ENCODE measurements at places on chromosomes 3 and 15.

- H3K4me3 ChIP-seq: no peak overlapping the region
- DNase-seq: no peak
- H3K36me3 ChIP-seq: no peaks in the 10 kb centered on the region
- no peaks in the 10 kb centered on the region for H3K4me1 ChIP-seq
Observed at GRCh38 chr3:4061195-4061594, 242.0 kb upstream of the SETMAR start.

GRCh38 chr3:106371221-106371970, 502.6 kb upstream of the CBLB start:
- H3K4me3 ChIP-seq: no peak overlapping the region
- no peaks in the 10 kb centered on the region for H3K36me3 ChIP-seq
- H3K27ac ChIP-seq: no peak overlapping the region
- no peak for DNase-seq
- H3K27me3 ChIP-seq: no peaks in the 10 kb centered on the region

GRCh38 chr15:74988007-74988800, 7.2 kb upstream of the SCAMP5 start:
- no peaks in the 10 kb centered on the region for H3K36me3 ChIP-seq
- DNase-seq: peak; percentile 73
- H3K4me1 ChIP-seq: no peaks in the 10 kb centered on the region
- no peak overlapping the region for H3K27ac ChIP-seq

GRCh38 chr3:4501437-4501836, 8.3 kb downstream of the ITPR1 start:
- no peaks in the 10 kb centered on the region for H3K36me3 ChIP-seq
- no peak overlapping the region for H3K4me3 ChIP-seq
- H3K27me3 ChIP-seq: no peaks in the 10 kb centered on the region
- H3K4me1 ChIP-seq: no peaks in the 10 kb centered on the region
- no peak for DNase-seq

- no peak overlapping the region for H3K27ac ChIP-seq
- no peaks in the 10 kb centered on the region for H3K36me3 ChIP-seq
- no peak for DNase-seq
- peaks cover 12% of the 10 kb centered on the region for H3K4me1 ChIP-seq
- no peaks in the 10 kb centered on the region for H3K27me3 ChIP-seq
- H3K4me3 ChIP-seq: no peak overlapping the region
Observed at GRCh38 chr3:39346785-39347585, 17.5 kb downstream of the CCR8 start.

- H3K4me3 ChIP-seq: no peak overlapping the region
- peaks cover 3% of the 10 kb centered on the region for H3K36me3 ChIP-seq
- no peak for DNase-seq
- H3K4me1 ChIP-seq: peaks cover 5% of the 10 kb centered on the region
- no peaks in the 10 kb centered on the region for H3K27me3 ChIP-seq
Observed at GRCh38 chr15:22973286-22973685, 6.9 kb downstream of the CYFIP1 start.

DNA sequence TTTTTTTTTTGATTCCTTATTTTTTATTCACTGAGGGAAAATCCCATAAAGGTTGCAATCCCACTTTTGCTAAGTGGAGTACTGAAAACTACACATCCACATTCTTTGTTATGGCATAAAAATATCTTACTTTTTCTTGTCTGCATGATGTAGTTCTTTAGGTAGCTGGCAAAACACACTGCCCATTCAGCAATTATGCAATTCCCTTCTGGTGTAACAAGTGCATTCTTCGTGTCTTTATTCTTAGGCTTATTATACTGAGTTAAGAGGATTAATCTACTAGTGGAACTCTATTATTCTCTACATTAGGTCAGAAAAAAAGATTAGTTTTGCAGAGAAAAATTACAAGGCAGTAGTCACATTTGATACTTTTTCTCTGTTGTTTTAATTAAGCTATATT, 403.8 kb upstream of the GBE1 start:
- H3K36me3 ChIP-seq: no peaks in the 10 kb centered on the region
- no peaks in the 10 kb centered on the region for H3K4me1 ChIP-seq
- no peaks in the 10 kb centered on the region for H3K27me3 ChIP-seq
- no peak for DNase-seq
- H3K4me3 ChIP-seq: no peak overlapping the region
- H3K27ac ChIP-seq: no peak overlapping the region

GRCh38 chr3:124699686-124700396, 30.4 kb upstream of the UMPS start:
- no peak for DNase-seq
- H3K36me3 ChIP-seq: no peaks in the 10 kb centered on the region
- no peaks in the 10 kb centered on the region for H3K27me3 ChIP-seq
- H3K4me1 ChIP-seq: peaks cover 4% of the 10 kb centered on the region

DNA sequence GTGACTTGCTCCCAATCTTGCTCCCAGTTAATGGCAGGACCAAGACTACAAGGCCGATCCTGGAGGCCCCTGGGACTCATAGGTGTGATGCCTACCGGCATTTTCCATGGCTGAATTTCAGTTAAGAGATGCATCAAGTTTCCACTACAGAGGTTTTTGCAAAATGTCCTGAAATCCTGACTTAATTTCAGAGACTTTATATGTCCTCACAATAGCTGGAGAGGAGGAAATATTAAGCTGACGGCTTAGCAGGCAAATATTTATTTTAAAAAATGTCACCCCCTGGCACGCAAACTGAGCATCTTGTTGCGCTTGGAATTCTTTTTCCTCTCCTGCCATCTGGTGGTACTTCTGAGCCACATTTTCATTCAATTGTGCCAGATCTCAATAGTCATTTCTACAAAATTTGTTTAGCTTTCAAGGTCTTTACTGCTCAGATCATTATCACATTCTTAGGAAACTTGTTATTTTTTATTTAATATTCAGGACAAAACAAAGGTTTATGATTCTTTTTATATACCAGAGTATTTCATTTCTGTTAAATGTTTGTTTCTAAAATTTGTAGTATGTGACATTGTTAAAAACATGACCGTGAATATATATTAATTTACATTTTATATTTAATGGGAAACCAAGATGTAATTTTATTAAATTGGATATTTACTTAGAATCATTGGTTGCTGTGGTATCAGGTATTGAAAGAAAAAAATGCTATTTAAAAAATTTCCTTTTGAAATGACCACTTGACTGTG, 189.2 kb upstream of the THRB start:
- DNase-seq: no peak
- H3K4me3 ChIP-seq: no peak overlapping the region
- H3K27ac ChIP-seq: no peak overlapping the region
- peaks cover under 1% of the 10 kb centered on the region for H3K4me1 ChIP-seq

- H3K4me3 ChIP-seq: no peak overlapping the region
- no peak overlapping the region for H3K27ac ChIP-seq
- DNase-seq: no peak
Observed at GRCh38 chr3:144771381-144771870, 799.8 kb downstream of the DIPK2A start.

- H3K4me1 ChIP-seq: no peaks in the 10 kb centered on the region
- no peak overlapping the region for H3K4me3 ChIP-seq
- H3K36me3 ChIP-seq: peaks cover 48% of the 10 kb centered on the region
- H3K27me3 ChIP-seq: no peaks in the 10 kb centered on the region
- H3K27ac ChIP-seq: no peak overlapping the region
- DNase-seq: no peak
Observed at GRCh38 chr3:73009750-73010149, 13.1 kb downstream of the PPP4R2 start.

DNA sequence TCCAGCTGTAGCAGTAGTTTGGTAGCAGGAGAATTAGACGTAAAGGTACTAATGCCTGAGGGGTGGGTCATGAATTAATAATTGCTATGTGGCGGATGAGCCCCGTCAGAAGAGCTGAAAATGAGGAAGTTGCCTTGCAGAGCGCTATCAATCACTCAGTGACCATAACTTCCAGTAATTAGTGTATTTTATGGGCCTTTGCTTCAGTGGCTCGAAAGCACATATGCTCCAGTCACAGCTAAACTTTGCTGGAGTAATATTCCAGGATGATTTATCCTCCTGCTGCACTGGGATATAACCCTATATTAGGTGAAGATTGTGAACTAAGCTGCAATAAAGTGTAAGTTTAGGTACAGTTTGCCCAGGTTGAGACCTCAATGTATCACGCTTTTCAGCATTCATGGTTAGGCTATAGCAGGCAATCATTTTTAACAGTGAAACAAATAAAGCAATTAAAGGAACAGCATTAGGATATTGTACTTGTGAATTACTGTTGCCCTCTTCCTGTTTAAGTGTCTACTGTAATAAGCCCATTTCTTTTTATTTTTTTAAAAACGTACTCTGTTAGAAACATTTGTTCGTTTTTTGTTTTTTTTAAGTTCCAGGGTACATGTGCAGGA, 104.6 kb upstream of the SKOR1 start:
- no peak overlapping the region for H3K4me3 ChIP-seq
- H3K27me3 ChIP-seq: no peaks in the 10 kb centered on the region
- H3K27ac ChIP-seq: no peak overlapping the region
- DNase-seq: no peak
- no peaks in the 10 kb centered on the region for H3K36me3 ChIP-seq

GRCh38 chr3:194305356-194306108, 45.6 kb downstream of the CPN2 start:
- H3K4me1 ChIP-seq: no peaks in the 10 kb centered on the region
- peak; percentile 38 for DNase-seq
- H3K27ac ChIP-seq: no peak overlapping the region
- no peaks in the 10 kb centered on the region for H3K36me3 ChIP-seq

DNA sequence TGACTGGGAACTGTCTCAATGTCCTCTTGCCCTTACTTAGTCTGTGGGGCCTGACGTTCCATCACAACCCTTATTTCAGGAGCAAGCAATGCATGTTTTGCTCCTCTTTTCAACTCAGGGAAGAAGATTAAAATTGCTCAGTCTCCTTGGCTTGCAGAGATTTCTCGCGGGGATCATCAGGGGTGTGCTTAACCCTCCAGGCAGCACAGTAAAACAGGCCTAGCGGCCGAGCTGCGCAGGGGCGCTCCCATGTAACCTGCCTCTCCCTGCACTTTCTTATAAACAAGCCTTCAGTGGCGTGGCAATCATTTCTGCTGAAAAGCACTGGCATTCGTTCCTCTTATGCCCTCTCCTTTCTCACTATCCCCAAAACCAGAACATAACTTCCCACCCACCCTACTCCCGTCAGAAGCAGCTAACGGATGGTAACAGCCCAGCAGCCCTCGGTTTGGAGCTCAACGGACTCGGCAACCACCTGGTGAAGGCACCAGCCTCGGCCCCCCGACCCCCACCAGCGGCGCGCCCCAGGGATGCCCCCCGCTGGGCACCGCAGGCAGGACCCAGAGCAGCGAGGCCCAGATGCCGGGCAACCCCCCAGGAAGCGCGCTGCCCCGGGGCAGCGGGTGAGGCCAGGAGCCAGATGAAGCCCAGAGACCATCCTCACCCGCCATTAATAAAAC, 1.1 kb downstream of the MCF2L2 start:
- H3K27me3 ChIP-seq: no peaks in the 10 kb centered on the region
- peak; percentile 36 for DNase-seq
- H3K4me3 ChIP-seq: peak overlapping the region; percentile 83
- H3K4me1 ChIP-seq: no peaks in the 10 kb centered on the region
- no peak overlapping the region for H3K27ac ChIP-seq

DNA sequence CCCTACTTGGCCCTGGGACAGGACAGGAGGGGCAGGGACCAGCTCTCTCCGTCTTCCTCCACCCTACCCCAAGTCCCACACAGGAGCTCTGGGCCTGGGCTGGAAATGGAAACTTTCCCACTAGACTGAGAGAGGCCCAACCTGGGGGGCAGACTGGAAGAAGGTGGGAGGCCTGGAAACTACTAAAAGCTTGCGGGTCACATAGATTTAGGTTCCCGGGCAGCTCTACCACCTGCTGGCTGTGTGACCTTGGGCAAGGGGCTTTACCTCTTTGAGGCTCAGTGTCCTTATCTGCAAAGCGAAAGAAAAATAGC, 49.9 kb upstream of the CCDC174 start:
- H3K27me3 ChIP-seq: peaks cover 2% of the 10 kb centered on the region
- H3K4me3 ChIP-seq: peak overlapping the region; percentile 65
- DNase-seq: no peak
- no peak overlapping the region for H3K27ac ChIP-seq

All from H9 (cell line).